OCI-LY7 (cell line): ENCODE measurements at places on chromosomes 12 and 14.

DNA sequence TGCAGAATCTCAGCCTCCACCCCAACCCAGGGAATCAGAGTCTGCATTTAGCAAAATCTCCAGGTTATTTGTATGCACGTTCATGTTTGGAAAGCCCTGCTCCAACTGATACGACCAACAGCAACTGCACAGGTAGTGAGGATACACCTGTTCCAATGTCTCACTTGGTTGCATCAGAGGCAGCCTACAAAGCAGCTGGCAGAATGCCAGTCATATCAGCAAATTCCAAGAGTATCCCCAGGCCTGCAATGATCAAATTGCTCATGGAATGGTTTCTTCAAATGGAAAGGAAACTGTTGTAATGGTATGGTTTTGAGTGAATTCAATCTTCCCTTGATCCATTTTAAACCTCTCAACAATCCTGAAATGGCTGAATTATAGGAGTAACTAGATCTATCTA lies 75.4 kb downstream of the GRIP1 start:
- no peak for DNase-seq

DNA sequence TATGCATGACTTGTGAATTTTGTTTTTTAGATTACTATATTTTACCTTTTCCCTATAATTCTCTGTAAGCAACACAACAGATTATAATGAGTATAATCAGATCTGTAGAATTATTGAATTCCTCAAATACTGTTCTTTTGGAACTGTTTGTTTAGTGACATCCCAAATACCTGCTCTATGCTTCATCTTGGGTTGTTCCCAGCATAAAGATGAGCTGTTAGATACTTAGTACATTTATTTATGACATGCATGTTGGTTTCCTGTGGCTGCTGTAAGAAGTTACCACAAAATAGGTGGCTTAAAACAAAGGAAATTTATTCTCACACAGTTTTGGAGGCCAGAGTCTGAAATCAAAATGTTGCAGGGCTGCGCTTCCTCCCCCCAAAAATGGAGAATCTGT lies 78.4 kb downstream of the PTPRR start:
- DNase-seq = no peak

DNA sequence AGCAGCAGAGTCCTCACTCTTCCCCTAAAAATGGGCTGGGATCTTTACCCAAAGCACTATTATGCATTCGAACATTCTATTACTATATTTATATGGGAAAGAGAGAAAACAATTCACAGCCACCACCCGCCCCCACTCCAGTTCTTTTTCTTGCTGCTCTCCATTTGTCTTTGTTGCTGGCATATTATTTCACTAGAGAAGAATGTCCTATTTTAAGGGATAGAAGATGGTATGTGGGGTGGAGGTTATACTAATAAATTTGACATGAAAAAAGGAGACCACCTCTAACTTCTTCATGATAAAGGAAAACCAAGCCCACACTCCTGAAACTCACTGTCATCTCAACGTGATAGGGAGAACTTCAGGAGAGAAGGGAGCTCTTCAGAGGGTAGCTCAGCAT lies 28.5 kb upstream of the NTF3 start:
- DNase-seq = no peak

- no peak for DNase-seq
Measured at GRCh38 chr14:65100922-65101541, 1.3 kb downstream of the MAX start.

DNA sequence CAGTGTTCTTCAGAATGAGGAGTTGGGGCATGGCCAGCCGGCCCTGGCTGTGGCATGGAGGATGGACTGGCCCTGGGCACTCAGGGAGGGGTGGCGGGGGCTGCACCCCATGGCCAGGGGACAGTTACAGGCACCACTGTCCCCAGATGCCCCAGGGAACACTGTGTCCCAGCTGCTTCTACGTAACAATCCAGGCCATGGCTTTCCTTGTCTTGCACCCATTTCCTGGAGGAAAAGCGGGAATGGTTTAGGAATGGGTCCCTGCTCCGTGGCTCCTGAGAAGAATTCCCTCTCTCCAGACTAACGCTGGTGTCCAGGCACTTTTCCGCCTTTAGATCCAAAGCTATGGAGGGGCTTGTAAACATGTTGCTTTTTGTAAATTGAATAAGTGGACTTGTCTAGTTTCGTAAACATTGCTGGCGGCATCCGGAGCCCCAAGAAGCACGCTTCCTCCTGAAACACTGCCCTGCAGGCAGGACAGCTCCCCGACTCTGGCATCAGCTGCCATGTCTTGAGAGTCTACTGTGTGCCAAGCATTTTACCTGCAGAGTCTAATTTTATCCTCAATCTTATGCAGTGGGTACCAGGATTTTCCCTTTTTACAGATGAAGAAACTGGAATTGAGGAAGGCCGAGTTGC lies 238.3 kb downstream of the SLC41A2 start:
- DNase-seq = no peak

- no peak for DNase-seq
Measured at GRCh38 chr12:105813201-105813600, 325.6 kb downstream of the NUAK1 start.

DNA sequence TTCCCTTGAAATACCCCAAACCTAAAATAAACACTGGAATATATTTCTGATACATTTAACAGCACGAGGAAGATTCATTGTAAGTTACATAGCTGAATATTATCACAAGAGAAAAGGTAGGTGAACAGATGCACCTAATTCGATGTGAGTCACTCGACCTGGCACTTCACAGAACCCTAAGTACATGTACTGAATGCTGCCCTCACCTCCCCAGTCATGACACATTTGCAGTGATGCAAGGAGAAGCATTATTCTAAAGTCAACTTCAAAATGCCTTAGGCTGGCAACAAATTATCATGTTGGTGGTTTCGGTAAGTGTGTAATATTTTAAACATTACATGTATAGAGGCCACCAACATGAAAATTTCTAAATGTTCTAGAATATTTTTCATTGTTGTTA lies 35.2 kb upstream of the TMTC2 start:
- DNase-seq = no peak

GRCh38 chr12:42979746-42980145 lies 390.2 kb upstream of the PRICKLE1 start:
- DNase-seq = no peak

DNA sequence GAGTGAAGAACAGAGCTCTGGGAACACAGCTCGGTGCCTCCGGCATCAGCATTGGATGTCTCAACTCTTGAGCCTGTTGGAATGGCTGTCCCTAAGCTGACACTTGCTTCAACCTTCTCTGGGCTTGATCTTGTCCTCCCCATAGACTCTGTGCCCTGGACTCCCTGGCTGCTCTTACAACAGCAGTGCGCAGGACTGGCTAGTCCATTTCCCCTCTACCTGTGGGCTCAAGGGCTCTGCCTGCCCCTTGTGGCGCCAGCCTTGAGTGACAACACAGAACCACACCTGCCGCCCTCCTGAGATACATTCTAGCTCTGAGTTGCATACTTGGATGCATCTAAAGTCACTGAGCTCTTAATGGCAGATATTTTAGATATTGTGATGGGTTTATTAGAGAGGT lies 6.2 kb downstream of the CRADD start:
- no peak for DNase-seq
